Femur (tissue), 1 donor: ENCODE measurements at places on chromosomes 4 and X.
A peak's percentile ranks its signal among the peaks of the same experiment; 100 is the strongest.

DNA sequence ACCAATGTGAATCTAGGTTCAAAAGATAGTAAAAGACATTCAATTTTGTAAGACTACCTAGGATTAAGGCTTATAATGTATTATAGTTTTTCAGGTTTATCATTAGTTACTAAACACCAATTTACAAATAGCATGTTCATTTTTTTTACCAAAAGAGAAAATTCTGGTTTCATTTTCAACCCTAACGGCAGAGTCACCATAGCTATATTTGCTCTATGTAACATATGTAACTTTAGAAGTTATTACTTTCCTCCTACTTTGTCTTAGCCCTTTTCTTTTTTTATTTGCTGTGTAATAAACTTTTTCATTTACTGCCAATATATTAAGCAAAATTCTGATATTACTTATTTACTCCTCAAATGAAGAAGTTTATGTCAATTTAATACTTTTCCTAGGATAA lies 639.6 kb downstream of the ARAP2 start:
- DNase-seq, result no peak

DNA sequence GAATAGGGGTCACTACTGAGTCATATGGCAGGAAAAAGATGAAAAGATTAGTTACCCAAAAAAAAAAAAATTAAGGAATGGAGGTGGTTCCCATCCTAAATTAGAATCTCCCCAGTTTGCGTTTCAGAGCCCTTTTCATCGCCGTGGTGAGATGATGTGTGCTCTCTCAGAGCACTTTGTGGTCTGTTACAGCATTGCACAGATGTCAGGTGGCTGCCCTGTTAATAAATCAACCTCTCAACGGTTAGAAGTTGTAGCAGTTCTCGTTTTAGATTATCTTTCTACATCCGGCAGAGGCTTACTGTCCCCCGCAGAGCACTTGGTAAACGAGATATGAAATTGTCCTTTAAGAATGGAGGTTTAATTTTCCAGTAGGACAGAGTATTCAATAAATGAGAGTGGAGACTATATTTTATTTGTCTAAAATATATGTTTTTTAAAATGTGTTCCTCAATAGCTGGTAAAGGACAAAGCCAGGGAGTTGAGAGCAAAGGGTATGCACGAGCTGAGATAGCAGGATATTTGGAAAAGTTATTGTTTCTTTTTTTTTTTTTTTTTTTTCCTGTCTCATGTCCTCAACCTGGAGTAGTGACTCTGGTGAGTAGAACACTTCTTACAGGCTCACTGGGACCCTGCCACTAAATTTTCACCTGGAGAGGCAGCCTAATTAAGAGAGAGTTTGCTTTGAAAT lies 26.9 kb downstream of the AFF1 start:
- no peak for DNase-seq

DNA sequence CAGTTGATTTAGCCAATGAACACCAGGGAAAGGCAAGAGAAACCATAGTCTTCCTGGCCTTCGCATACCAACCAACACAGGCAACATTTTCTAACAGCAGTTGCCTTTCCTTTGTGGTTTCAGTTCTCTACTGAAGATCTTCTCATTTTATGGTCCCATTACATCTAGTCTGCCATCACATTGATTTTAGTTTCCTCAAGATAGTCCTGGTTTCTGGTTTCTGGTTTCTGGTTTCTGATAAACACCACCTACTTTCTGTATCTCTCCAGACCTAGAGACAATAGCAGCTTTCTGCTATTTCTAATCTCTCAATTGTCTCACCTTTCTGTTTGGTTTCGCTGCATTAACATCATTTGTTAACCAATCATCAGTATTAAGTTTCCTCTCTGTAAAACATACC lies 646.3 kb upstream of the SPANXN1 start:
- DNase-seq, result no peak

DNA sequence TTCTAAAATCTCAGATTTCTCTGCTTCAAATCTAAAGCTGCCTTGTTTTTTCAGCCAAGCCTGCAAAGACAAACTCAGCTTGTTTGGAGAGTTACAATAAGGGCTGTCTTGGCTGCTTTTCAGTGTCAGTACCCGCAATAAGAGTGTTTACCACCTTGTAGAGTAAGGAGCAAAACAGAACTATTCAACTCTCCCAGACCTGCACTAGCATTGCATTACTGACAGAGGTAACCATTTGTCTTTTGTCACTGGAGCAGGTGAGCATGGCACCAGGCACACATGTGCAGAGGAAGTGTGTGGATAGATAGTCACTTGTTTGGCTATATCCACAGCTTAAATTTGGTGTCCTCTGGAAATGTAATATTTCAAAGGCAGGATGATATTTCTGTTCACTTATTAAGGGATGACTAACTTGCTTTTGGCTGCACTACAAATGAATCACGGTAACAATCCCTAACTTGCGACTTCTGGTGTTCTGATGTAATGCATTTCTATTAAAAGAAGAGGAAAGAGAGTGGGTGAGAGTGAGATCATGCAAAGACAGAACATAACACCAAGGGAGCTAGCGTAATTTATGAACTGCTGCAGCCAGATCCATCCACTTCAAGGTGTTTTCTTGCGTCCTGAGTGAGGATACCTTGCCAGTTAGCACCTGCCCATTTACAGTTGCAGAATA lies 38.6 kb downstream of the PTCHD1 start:
- no peak for DNase-seq

DNA sequence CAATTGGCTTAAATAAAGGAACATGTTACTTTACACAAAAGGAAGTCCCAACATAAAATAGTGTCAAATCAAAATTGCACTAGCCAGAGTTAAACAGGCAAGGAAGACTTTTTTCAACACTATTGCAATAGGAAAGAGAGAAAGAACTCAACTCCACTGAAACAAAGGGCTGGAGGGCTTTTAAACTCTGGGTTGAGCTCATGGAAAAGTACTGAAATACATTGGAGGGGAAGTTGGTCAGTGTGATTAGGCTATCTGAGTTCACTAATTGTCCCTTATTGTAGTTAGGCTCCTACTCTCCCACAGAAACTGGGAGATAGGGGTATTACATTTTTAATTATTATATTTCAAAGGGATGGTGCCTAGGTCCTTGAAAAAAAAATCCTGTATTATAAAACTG lies 491.2 kb upstream of the LCORL start:
- DNase-seq, result no peak

DNA sequence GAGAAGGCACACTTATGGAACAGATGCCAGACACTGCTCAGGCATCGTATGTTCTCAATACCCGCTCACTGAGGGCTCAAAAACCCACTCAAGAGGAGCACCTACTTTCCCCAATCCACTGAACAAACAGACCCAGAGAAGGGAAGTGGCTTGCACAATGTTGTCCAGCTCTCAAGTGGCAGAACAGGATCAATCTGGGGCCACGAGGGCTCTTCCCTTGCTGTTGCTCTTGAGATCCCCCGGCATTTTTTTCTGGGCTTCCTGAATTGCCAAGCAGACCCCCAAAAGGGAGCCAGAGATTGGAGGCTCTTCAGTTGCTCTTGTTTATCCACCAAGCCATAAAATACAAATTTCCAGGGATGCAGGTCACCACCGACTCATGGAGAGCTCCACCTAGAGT lies 35.7 kb downstream of the IDS start:
- no peak for DNase-seq

DNA sequence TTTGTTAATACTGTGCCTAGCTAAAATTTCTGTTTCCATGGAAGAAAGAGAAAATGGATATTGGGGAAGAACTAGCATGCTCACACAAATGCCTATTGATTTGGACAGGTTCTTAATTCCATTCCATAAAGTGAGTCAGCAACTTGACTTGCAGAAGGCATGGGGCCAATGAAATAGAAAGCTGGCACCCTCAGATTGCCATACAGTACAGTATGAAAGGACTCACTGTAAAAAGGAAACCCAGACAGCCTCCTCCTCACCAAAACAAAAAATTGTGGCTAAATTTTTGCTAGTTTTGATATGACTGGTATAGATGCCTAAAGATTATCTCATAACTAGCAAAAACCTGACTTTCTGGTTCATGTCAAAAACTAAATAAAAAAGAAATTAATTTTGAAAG lies 11.2 kb upstream of the TAB3 start:
- no peak for DNase-seq

DNA sequence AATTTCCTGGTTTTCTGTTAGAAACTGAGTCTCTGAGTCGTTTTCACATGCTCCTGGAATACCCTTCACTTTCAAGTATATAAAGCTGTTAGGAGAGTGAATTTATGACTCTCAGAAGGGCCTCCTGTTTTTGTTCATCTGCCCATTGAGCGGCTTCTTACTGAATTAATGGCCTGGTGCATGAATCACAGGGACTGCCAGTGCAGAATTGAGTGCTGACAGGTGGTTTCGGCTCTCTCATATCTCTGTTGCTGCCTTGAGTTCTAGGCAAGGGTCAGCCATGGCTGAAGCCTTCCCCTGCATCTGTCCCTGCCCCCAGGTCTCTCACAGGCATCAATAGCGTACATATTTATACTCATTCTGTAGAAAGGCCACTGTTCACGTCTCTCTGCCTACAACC lies 22.7 kb upstream of the SEPSECS start:
- DNase-seq, result no peak

- DNase-seq, result no peak
Observed at GRCh38 chr4:128571747-128572146, 237.8 kb upstream of the JADE1 start.

- no peak for DNase-seq
Observed at GRCh38 chr4:177190995-177191580, 118.6 kb upstream of the NEIL3 start.

- DNase-seq, result peak; percentile 17
Observed at GRCh38 chrX:6384371-6384770, 150.5 kb downstream of the VCX3A start.

DNA sequence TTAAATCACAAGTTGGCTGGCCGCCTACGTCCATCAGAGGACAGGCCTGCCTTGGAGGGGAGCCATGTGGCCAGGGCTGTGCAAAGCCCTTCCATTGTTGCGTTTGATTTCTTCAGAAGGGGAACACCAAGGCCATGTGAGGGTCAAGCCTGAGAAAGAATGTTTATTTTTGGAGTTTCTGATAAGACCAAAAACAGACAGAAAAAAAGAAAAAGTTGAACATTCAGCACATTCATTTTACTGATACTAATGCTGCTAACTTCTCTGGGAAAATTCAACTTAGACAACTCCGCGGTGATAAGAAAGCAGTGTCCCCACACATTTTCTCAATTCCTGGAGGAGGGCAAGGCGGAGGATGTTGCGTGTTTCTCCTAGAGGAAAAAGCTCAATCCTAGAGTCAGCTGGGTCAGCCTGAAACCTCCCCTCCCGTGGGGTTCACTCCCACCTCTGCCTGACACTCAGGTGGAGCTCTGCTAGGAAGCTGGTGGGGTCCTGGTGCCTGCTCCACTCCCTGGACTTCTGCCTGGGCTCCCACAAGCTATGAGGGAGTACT lies 63.5 kb downstream of the ANAPC4 start:
- DNase-seq, result no peak

- peak; percentile 21 for DNase-seq
Observed at GRCh38 chrX:20252381-20253231, 14.1 kb downstream of the RPS6KA3 start.

DNA sequence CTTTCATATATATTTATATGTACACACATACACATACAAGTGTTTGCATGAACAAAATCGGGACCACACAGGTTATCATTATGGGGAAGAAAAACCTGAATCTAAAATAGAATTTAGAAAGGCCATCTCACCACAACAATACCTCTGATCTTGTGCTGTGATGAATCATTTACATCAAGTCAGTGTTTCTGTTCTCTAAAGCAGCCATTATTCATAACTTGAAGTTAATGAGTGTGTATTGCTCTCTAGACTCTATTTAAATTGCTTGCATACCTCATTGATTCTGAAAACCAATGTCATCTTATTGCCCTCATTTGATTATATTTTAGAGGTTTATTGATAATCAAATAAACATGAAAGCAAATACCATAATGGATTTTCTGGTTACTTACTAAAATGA lies 71.6 kb downstream of the FAM114A1 start:
- DNase-seq, result no peak

- DNase-seq, result no peak
Observed at GRCh38 chrX:28609003-28609402, 21.8 kb downstream of the IL1RAPL1 start.
